ENCODE measurements at places on chromosomes 4 and X.

DNA sequence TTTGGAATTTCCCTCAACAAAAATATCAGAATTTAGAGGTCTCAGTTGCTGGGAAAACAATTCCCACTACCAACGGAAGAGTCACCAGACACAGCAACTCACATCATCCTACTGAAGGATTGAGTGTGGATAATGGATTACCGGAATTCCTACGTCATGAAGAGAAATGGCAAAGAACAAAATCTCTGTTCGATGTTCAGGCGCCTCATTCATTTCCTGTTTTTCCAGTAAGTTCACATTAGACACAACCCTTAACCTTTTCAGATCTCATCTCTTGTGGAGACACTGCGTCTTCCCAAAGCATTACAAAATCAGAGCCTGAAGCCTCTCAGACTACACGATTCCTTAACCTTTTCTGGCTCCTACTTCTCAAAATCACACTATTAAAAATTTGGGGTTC lies 58.5 kb upstream of the CPEB2 start:
- no peak for DNase-seq

GRCh38 chr4:146638786-146639505 lies at the start of gene POU4F2:
Gene POU4F2, plus strand, starts transcription at chr4:146638893. Its CDS starts 248 bp downstream, at chr4:146639141.
- no peak for DNase-seq

DNA sequence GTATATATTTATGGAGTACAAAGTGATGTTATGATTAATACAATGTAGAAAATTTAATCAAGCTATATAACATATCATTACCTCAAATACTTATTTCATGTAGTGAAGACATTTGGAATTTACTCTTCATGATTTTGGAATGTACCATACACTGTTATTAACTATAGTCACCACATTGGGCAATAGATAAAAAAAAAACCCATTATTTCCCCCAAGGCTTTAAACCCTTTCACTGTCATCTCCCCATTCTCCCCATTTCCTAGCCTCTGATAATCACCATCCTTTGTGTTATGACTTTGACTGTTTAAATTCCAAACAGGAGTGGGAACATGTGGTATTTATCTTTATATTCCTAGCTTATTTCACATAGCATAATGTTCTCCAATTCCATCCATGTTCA lies 2189.1 kb upstream of the AGA start:
- no peak for DNase-seq

DNA sequence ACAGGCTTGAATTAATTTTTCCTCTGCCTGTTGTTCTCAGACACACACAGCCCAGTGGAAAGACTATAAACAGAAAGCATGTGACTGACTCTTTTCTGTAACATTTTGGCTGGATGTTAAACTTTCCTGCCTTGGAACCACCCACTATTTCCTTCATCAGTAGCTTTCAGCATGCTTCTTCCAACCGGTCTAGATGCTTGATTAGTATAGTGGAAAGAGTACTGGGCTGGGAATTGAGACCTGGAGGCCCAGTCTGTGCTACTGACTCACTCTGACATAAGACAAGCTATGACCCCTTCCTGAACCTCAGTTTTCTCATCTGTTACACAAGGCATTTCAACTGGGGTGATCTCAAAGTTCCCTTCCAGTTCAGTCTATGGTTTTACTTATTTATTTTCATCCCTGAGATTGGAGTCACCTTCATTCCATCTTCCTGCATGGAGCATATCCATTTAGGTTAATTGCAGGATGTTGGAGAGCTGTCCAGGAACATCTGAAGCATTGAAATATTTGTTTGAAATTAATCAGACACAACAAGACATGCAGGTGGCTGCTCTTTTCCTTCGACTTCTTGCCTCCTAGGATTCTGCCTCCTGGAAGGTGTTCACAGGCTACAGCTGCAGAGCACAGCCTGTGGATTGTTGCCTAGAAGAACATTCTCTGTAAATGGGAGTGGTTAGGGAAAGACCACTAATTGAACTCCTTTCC lies 173.4 kb downstream of the RTL9 start:
- DNase-seq = no peak

DNA sequence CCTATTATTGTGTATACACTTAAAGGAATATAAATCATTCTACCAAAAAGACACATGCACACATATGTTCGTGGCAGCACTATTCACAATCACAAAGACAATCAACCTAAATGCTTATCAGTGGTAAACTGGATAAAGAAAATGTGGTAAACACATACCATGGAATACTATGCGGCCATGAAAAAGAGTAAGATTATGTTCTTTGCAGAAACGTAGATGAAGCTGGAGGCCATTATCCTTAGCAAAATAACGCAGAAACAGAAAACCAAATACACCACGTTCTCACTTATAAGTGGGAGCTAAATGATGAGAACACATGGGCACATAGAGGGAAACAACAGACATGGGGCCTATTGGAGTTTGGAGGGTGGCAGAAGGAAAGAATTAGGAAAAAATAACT lies 593.2 kb downstream of the DMD start:
- DNase-seq = no peak

- no peak for DNase-seq
Observed at GRCh38 chrX:134624046-134624430, 34.2 kb downstream of the PLAC1 start.

DNA sequence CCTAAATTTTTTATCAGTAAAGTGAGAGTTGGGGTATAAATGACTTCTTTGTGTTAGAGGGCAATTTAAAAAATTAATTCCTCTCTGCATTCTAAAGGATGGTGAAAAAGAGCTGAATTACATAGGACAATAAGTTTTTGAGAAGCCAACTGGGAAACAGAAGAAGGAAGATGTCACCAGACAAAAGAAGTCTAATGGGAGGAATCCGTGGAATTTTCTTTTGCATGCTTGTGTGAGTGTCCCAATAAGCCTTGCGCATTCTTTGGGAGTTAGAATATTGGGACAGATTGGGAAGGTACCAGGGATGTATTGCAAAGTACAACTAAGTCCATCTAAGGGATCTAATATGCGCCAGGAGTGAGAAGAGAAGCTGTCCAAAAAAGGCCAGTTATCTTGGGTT lies 35.1 kb upstream of the NR3C2 start:
- no peak for DNase-seq

GRCh38 chr4:139599594-139600374 lies 43.8 kb upstream of the SETD7 start:
- DNase-seq = no peak

DNA sequence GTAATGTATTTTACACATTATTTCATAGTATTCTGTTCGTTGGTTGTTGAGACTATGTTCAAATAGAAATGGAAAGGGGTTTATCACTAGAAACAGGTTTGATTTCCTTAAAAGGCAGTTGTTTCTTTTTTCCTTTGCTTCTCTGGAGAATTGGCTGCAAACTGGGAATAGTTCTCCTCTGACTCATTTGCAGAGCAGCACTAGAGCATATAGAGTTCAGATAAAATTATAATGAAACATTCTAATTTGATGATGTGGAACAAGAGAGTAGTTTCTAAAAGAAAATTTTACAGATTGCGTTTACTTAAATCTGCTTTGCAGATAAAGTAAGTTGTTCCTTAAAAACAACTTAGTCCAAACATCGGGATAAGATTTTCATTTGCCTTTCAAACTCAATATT lies 29.7 kb downstream of the SYNPO2 start:
- peak; percentile 11 for DNase-seq

- no peak for DNase-seq
Observed at GRCh38 chr4:125741825-125742452, 427.2 kb downstream of the FAT4 start.

DNA sequence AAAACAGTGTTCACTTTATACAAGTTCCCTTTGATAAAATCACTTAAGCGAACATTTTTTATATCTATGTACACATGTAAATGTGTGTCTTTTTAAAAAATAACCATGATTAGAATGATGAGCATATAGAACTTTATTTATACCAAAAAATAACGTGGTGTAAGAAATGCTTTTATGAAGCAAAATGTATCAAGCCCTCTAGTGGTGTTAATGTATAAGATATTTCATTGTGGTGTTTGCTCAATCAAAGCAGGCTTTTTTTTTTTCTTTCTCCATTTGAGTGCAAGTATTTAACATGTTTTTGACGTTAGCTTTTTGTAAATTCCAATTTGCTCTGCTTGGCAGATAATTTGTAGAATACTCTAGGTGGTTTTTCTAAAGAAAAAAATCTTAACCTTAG lies 2092.4 kb upstream of the TENM3 start:
- no peak for DNase-seq

Measured in putamen (tissue), 1 donor.